Posterior cingulate gyrus (tissue), 11 donors: ENCODE measurements at places on chromosomes 5 and 9.

DNA sequence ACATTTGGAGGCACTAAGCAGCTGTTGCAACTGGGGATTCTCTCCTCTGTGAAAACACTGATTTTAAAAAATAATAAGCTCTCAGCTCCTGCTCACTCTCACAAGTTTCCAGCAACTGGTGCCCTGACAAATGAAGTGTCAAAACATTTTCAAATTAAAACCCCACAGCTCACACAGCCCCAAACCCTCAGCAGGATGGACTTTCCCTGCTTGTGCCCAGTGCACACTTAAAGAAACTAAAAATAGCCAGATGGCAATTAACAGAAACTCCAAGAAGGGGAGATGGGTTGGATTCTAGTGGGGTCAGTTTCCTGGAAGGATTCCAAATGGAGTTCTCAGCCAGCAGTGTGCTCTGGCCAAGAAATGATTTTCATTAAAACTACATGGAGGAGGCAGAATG, 163.0 kb upstream of the PUM3 start:
- DNase-seq, result no peak

- no peak for DNase-seq
Measured at GRCh38 chr9:121815084-121815483, 163.7 kb downstream of the DAB2IP start.

DNA sequence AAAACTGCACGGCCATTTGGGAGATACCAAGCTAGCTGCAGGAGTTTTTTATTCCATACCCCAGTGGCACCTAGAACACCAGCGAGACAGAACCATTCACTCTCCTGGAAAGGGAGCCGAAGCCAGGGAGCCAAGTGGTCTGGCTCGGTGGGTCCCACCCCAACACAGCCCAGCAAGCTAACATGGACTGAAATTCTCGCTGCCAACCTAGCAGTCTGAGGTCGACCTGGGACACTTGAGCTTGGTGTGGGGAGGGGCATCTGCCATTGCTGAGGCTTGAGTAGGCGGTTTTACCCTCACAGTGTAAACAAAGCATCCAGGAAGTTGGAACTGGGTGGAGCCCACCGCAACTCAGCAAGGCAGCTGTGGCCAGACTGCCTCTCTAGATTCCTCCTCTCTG, 108.9 kb upstream of the CHD1 start:
- no peak for DNase-seq

DNA sequence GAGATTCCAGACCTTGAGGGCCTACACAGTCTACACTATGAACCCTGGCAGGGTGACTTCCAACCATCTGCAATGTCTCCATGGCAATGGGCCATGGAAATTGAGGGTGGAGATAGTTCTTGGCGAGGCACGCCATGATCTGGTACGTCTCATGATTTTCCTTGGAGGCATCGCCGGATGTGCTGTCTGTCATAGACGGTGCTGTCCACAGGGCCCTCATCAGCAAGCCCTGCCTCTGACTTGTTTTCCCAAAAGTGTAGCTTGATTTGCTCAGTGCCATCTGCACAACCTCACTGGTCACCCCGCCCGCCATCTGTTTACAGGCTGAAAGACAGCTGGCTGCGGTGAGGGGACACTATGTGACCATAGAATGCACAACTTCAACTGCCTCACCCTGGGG, 73.5 kb downstream of the BOD1 start:
- DNase-seq, result no peak

GRCh38 chr9:35763803-35764202, 9.7 kb upstream of the MSMP start:
- DNase-seq, result no peak

- DNase-seq, result no peak
Measured at GRCh38 chr9:107390279-107390678, 99.3 kb downstream of the KLF4 start.

- no peak for DNase-seq
Measured at GRCh38 chr5:44361342-44362001, 27.7 kb downstream of the FGF10 start.

- no peak for DNase-seq
Measured at GRCh38 chr9:21653091-21653490, 149.3 kb upstream of the MTAP start.

DNA sequence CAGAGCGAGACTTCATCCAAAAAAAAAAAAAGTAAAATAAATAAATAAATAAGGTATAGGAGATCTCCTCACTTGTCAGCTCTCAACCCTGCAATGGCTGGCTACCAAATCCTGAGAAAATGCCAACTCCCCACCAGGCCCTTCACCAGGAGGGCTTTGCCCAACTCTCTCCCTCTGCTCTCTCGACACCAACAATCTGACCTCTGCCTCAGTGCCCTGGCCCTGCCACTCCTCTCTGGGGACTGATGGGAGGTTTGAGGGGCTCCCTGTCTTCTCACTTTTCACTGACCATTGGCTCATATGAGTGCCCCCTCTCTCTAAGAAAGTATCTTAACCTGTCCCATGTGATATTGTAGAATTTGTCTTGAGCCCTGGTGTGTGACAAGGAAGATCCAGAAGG, 52.6 kb upstream of the SH3PXD2B start:
- DNase-seq, result no peak

DNA sequence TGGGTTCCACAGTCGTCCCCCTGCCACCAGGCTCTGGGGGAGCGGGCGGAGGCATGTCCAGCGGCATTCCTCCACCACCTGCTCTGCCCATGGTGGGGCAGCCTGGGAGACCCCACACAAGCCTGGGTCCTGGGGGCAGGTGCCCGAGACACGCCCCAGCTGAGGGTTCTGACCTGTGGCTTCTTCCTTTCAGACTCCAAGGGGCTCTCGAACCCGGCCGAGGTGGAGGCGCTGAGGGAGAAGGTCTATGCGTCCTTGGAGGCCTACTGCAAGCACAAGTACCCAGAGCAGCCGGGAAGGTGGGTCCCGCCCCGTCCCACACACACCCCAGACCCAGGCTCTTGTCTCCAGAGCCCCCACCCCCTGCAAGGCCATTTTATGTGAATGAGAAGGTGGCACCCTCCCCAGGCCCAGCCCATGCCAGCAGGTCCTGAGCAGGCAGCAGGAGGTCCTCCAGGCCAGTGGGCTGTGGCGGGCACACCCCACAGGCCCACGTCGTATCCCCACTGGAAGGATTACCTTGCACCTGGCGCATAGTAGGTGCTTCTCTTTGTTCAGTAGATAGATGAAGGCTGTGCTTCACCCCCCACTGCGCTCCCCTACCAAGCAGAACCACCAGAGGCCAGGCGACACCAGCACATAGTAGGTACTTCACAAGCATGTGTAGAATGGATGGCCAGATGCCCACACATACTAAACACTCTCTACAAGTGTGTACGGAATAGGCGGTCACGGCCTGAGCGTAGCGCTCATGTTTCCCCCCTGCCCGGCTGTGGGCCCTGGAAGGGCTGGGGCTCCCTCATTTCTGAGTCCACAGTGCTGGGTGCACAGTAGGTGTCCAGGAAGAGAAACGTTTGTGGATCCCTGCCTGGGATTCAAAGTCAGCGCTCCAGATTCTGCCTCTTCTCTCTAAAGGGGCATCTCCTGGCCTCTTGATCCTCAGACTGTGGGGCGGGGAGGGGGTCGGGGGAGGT, 107.9 kb downstream of the RXRA start:
- no peak for DNase-seq
